ENCODE measurements at places on chromosomes 12 and 14.

- DNase-seq: no peak
Measured at GRCh38 chr14:106185837-106186233, 659.5 kb downstream of the TMEM121 start.

- no peak for DNase-seq
Measured at GRCh38 chr14:61672796-61673195, 22.5 kb upstream of the HIF1A start.

DNA sequence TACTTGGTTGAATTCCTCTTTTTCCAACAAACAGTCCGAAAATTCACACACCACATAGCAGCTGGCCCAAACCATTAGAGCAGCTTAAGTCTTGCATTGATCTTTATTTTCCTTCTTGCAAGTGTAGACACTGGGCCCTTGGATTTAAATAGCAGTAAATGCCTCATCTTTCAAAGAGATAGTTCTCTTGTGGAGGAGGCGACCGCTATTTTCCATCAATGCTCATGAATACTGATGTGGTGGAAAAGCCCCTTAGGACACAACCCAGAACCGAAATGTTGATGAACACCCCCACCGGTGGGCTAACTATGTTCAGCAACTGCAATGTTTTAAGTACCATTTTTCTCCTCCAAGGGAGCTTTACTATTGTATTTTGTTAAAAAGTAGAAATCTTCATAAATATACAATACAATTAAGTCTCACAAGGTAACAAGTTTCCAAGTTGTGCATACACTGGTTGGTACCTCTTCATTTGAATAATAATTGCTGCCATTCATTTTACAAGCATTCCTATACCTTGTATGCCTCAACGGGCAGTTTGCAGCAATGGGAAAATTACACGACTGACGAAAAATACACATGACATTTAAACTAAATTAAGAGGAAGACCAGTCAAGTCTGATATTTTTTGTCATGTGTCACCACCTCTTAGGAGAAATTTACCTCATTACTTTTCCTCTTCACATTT is 18.0 kb downstream of the NIN start:
- no peak for DNase-seq

GRCh38 chr12:14723763-14724162 is 27.4 kb upstream of the GUCY2C start:
- no peak for DNase-seq

DNA sequence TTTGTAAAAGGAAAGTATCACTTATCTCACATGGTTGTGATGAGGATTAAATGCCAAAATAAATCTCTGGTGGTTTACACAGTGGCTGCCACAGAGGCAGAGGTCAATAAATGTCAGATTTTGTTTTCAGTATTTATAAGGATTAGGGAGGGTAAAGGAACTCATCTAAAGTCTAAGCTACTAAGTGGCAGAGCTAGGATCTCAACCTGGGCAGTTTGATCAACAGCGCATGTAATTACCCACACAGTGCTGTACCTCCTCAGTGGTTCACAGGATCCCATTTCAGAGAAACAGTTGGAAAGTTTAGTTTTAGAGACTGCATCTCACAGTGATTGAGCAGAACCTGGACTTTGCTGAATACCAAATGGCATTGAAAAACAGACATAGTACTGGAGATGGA is 44.9 kb upstream of the RIC8B start:
- DNase-seq: no peak

GRCh38 chr12:14567351-14568162 is at the start of gene PLBD1:
PLBD1 (minus strand) TSS chr12:14567883; CDS start chr12:14567696, 187 bp downstream.
- no peak for DNase-seq

- no peak for DNase-seq
Measured at GRCh38 chr12:116314477-116314876, 37.0 kb upstream of the MED13L start.

DNA sequence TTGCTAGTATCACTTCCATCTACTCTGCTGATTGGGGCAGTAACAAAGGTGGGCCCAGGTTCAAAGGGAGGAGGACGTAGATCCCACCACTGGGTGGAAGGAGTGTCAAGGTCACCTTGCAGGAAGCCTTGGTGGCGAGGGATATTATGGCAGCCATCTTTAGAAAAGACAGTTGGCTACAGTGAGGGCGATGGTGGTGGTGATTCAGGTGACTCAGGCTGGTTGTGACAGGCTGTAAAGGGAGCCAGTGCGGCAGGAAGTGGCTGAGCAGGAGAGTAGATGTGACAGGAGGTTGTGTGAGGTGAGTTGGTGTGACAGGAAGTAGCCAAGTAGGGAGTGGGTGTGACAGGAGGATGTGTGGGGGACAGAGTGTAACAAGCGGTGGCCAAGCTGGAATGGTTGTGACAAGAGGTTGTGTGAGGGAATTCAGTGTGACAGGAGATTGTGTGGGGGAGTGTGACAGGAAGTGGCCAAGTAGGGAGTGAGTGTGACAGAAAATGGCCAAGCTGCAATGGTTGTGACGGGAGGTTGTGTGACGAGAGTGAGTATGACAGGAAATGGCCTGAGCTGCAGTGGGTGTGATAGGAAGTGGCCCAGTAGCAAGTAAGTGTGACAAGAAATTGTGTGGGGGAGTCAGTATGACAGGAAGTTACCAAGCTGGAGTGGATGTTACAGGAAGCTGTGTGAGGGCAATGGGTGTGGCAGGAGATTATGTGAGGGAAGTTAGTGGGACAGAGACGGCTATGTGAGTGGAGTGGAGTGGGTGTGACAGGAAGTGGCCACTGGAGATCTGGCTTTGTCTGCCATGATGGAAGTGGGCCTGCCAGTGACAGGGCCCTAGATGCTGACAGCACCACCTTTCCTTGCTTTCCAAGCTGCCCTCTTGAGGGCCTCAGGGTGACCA is 136.5 kb upstream of the MYL2 start:
- DNase-seq: no peak

DNA sequence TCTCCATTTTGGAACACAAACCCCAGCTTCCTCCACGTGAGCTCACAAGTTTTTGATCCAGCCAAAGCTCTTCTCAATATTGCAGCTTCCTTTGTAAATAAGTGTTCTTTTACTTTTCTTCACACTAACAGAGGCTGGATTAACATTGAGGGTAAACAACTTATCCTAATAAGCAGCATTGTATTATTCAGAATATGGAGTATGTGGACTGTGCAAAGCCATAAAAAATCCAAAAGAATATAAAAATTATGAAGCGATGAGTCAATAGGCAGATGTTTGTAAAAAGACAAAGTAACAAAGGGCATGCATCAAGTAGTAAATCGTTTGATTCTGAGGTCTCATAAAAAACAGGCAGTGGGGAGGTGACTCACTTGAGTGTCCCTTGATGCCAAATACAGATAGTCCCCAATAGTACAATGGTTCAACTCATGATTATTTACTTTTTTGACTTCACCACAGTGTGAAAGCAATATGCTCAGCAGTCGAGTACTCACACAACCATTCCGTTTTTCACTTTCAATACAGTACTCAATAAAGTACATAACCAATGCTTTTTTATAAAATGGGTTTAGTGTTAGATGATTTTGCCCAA is 23.1 kb upstream of the KCNK10 start:
- DNase-seq: peak; percentile 39

DNA sequence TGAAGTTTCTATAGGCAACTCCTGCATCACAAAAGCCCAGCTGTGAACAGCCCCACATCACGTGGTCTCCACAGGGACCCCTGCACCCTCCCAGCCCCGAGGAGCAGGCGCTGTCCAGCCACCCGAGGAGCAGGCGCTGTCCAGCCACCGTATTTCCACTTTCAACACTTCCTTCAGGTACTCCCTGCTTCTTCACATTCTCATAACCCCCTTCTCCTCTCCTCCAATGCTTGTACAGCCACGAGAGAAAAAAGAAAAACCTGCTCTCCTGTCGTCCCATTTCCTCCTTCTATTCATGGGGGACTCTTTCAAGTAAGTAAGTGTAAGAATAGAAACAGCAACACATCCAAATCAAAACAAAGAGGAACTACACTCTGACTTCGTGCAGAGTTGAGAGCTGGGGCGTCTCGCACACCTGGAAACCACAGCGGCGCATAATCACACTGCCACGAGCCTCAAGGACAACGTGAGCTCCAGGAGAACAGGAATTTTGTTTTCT is 11.9 kb downstream of the CDC42BPB start:
- DNase-seq: no peak

DNA sequence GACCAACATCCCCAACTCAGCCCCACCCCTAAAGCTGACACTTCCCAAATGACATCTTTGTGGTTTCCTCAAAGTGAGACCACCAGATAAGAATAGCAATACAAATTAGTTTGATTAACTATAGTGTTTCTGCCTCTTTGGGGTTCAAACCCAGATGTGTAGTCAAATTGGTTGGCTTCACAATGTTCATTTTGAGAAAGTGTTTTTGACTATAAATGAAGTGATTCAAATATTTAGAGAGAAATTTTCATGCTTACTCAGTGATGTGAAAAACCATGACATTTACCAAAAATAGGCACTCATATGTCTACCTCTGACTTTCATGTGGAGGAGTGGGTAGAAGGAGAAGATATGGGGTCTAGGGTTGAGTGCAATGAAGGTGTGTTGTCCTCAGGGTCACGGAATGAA is 218.4 kb downstream of the BCAT1 start:
- no peak for DNase-seq

- DNase-seq: peak; percentile 51
Measured at GRCh38 chr12:6335451-6336078, 6.3 kb downstream of the TNFRSF1A start.

DNA sequence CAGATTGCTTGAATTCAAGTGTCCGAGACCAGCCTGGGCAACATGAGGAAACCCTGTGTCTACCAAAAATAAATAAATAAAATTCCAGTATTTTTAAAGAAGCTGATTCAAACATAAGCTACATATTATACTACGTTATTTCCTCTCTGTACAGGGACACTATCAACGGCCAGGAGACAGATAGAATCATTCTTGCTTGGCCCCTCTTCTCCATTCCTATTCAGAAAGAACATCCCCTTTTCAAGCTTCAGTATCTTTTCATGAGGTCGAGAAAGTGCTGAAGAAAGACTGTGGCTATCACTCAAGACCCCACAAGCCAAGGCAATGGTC is 314 bp upstream of the DHRS7 start:
- no peak for DNase-seq

DNA sequence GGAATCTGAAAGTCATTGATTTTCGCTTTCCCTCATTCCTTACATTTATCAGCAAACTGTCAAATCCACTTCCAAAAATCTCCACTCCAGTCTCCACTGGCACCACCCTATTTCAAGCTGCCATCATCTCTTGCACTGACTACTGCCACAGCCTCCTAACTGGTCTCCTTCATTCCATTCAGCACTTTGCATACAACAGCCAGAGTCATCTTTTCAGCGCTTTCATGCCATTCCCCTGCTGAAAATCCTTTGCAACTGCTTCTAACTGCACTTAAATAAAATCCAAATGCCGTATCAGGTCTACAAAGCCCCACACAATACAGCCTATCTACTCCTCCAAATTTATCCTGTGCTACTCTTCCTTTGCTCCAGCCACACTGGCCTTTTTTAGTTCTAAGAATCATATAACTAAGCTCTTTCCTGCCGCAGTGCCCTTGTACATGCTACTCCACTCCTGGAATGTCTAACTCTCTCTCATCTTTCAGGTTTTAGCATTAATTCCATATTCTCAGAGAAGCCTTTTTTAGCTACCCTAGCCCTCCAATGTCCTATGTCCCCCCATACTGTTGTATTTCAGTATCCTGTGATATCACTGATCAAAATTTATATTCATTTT is 21.6 kb downstream of the FERMT2 start:
- no peak for DNase-seq

DNA sequence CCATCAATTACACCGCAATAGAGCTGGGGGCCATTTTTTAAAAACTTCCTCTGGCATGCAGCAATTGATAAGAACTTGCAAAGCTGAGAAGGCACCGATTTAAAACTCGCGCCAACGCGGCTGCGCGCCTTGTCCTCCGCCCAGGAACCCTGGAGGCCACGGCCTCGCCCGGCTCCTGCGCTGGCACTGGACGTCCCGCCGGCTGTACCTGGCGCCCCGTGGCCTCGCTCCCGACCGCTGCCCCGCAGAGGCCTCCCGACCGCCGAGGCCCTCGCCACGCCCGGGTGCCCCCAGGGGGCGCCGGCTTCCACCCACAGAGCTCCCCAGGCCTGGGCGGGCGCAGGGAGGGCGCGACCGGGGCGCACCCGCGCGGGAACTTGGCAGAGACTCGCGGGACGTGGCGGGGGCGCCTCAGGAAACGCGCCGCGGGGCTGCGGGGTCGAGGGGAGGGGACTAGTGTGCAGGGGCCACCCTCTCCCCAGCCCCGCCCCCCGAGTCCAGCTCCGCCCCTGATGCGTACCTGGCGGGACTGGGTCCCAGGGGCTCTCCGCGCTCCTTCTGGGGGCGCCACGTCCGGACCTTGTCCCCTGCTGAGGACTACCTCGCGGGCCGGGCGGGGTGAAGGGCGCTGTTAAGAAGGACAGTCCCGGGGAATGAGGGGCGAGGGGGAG is 65.7 kb downstream of the TNFAIP2 start:
- DNase-seq: no peak

DNA sequence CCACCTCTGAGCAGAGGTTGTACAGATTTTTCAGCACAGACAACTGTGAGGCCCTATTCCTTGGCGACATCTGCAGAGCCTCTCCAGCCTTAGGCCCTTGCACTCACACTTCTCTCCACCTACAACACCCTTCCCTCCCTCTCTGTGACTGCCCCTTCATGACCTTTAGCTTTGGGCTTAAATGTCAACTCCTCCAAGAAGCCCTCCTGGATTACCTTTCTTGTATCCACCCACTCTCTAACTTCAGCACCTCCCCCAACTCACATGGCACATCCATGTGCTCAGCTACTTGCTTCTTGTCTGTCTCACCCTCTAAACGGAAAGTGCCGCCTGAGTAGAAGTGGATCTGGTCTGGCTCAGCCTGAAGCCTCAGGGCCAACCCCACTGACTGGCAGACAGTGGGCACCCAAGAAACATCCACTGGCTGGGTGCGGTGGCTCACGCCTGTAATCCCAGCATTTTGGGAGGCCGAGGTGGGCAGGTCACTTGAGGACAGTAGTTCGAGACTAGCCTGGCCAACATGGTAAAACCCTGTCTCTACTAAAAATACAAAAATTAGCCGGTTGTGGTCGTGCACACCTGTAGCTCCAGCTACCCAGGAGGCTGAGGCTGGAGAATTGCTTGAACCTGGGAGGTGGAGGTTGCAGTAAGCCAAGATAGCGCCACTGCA is 22.1 kb downstream of the TRPV4 start:
- DNase-seq: no peak

DNA sequence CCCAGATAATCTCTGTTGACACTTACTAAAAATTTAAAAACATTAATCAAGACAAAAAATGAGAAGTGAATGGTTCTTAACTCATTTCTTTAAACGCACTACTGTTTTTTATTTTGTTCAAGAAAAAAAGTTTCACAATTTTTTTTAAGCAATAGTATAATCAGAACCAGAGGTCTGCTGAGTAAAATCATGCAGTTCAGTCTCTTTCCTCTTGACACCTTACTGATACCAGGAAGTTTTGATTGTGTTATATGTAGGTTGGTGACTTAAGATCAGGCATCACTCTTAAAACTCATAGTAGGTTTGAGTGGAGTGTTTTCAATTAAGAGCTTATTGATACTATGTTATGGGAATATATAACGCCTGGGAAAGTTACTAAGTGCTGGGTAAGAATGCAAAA is 121.4 kb downstream of the TRMT5 start:
- no peak for DNase-seq

GRCh38 chr12:52947738-52948423 is 1.0 kb upstream of the KRT18 start:
- no peak for DNase-seq
